ENCODE measurements at places on chromosomes 13 and 19.

DNA sequence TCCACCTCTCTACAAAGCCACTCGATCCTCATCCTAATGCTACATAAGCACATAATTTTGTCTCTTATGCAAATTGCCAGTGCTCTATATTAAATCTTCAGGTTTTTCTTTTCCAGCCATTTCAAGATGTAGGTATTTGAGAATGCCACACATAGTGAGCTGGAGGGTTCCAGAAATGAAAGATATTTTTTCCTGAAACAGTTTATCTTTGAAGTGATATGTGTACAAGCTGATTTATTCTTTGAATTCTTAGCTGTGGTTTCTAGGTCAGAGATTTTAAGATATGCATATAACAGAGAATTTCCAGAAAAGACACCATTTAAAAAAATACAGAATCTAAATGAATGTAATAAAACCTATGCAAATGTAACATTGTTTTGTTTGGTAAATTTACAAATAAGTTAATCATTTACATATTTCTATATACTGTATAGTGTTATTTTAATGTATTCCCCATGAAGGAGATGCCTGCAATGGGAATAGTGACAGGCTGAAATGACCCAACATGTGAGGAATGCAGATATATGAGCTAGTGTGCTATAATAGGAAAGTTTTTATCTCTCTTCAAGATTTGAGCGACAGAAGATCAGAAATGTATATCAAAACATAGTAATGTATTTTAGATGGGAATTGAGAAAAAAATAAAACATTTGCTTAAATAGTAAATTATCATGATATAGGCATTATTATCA is 570.2 kb downstream of the SLITRK1 start:
- DNase-seq, result no peak

DNA sequence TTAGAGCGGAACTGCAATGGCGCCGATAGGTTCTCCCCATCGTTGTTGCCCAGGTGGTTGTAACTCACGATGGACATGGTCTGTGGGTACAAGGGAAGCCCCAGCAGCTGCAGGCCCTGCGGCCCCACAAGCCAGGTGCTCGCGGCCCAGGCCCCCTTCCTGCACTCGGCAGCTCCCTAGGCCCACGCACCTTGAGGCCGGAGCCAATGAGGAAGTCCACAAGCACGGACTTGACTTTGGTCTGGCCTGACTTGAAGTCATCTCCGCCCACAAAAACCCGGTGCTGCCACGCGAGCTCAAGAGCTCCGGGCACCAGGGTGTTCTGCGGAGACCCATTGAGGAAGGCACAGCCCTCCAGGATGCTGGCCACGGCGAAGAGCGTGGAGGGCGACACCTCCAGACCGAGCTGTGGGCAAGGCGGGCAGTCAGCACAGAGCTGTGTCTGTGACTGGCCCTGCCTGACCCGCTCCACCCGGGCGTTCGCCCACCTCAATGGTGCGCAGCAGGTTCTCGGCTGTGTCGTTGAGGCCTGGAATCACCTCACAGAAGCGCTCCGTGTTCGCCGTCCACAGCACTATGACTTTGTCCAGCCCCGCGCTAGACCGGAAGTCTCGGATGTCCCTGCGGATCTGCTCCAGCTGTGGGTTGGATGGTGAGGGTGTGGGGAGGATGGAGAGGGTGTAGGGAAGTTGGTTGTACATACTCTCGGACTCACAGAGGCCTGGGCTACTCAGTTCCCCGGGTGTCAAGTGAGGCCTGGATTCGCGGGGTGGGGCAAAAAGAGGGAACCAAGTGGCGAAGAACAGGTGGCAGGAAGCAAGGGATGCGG is 1.9 kb downstream of the ISYNA1 start:
- DNase-seq, result no peak

- DNase-seq, result no peak
These were observed 4.7 kb upstream of the PRMT1 start for GRCh38 chr19:49672131-49672919.

- DNase-seq, result no peak
These were observed 492 bp upstream of the PGLYRP1 start for GRCh38 chr19:46023311-46023779.

GRCh38 chr19:6685962-6686627 is 16.1 kb upstream of the TNFSF14 start:
- no peak for DNase-seq

DNA sequence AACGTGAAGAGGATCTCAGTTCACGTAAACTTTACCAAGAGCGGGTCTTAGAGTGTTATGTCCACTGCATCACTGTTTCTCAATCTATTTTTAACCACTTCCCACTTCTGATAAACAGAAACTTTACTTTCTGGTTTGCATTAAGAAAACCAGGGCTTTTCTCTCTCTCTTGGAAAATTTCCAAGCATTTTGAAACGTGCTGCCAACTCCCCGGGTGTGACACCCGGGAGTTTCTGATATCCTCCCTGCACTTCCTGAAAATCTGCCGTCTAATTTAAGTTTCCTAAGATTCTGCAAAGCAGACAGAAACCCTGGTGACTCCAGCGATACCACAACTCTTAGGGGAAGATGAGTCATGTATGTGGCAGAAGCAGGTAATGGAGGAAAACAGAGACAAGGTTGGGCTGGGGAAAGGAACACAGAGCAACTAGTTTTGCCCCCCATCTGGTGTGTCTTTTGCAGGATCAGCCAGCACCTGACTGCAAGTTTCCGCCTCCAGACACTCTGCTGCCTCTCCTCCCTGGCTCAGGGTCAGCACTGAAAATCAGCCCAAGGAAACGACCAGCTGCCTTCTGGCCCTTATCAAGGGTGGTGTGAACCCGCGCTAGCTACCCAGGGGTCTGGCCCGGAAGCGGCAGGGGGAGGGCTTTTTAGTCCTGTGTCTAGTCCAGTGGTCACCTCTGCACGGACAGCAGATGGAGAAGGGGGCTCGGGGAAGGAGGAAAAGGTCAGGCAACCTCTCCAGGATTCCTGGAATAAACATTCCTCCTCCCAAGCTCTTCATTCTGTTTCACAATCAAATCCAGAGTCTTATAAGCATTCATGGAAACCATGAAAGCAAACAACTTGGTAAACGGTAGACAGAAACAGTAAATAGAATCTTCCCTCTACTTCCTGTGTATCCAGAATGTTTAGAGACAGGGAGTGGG is 11.3 kb upstream of the FFAR2 start:
- no peak for DNase-seq

DNA sequence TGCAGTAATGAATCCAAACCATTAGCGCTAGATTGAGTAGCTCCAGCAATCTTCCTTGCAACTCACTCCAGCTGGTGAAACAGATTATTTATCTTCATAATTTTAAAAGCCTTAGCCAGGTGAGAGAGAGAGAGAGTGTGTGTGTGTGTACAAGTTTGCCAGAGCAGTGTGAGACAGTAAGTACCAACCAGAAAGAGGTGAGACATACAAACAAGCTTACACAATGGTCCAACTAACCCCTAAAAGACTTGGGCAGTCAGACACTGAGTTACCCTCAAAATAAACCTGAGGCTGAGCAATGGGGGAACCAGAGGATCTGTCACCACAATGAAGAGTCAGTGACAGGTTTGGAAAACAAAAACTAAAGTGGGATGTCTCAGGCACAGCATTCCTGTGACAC is 8.1 kb upstream of the THSD1 start:
- no peak for DNase-seq

DNA sequence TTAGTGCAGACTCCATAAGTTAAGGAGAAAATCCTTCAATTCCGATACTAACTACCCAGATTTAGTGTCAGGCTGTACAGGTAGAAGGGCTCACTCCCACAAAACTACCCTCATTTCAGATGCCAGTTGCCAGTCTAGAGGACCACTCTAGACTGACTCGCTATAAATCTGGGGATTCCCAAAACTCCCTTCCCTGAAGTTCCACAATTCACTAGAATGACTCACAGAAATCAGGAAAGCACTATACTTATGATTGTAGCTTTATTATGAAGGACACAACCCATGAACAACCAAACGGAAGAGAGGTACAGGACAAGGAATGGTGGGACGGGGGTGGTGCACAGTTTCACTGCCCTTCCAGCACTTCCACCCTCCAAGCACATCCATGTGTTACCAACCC is 321.2 kb downstream of the DIAPH3 start:
- DNase-seq, result no peak

All from smooth muscle cell of the brain vasculature (primary cell).